Vagina (tissue), 2 donors: ENCODE measurements at places on chromosomes 4 and X. TPM values are rescaled to one million over a fixed set of nuclear protein-coding genes. Genes with fewer than 3 reads are reported as not detected.

- no peaks in the 10 kb centered on the region for H3K36me3 ChIP-seq
- DNase-seq, result no peak
- no peak overlapping the region for H3K4me3 ChIP-seq
- no peak overlapping the region for H3K27ac ChIP-seq
These were observed 256.3 kb downstream of the CENPC start for GRCh38 chr4:67288964-67289363.

DNA sequence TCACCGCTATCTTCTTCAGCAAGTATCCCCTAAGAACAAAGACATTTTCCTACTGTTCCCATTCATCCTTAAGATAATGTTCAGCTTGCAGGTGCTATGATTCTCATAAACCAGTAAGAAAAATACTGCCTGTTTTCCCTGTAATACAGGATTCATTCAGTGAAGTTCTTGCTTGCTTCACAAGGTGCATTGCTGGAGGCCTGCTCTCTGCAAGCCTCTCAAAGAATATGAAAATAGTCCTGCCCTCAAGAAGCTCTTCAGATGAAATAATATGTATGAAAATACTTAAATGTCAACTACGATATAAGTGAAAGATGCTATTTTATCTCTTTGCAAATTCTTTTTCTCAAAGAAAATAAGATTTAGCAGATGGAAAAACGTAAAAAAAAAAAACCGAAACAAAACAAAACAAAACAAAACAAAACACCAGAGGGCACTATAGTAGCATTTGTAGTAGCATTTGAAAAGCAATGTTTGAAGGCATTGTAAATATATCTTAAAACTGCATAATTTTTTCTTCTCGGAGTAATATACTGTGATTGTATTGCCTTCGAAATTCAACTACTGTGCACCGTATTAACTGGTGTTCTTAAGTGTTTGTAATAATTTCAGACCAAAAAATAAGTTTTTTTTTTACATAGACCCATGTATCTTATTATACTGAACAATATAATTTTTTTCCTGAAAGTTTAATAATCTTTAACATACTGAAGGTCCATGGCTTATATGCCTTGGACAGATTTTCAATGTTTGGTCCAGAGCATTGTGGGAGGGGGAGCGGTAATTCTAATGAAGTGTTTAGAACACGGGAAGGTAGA lies 26.0 kb downstream of the ADH4 start:
- DNase-seq, result no peak
- H3K4me3 ChIP-seq, result no peak overlapping the region
- no peaks in the 10 kb centered on the region for H3K27me3 ChIP-seq

DNA sequence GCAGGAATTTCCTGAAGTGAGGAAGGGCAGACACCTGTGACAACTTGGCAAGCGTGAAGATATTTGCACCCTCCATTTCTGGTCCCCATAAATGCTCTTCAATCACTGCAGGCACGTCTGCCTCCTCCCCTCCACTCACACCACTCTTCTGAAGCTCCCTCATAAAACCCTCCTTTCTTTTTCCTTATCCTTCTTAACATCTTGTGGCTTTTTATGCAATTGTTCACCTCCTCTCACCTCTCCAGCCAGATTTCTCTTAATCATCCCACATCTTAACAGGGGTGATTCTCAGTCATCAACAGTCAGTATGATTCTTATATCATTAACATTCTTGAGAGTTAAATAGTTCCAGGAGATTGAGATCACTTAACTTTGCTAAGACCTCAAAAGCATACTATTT lies 277.4 kb downstream of the SPRY1 start:
- DNase-seq, result no peak
- H3K27ac ChIP-seq, result no peak overlapping the region
- H3K36me3 ChIP-seq, result no peaks in the 10 kb centered on the region
- no peaks in the 10 kb centered on the region for H3K27me3 ChIP-seq
- H3K4me1 ChIP-seq, result peaks cover 8% of the 10 kb centered on the region
- no peak overlapping the region for H3K4me3 ChIP-seq

DNA sequence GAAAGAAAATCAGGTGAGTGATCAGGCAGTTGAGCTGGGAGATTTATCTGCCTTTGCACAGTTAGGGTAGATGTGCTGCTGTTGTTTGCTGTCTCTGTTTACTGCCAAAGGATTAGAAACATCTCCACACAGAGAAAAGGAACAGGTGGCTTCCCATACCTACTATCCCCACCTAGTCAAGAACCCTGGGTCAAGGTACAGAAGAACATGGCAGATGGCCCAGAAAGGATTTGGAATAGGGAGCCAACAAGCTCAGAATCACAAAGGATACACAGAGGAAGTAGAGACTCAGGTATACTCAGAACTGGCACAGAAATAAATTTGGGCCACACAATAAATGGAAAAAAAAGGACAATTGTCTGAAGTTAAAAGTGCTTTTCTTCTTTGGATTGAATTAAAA lies 64.3 kb downstream of the TIGD2 start:
- no peak overlapping the region for H3K27ac ChIP-seq
- no peaks in the 10 kb centered on the region for H3K27me3 ChIP-seq
- H3K4me1 ChIP-seq, result peaks cover 6% of the 10 kb centered on the region

DNA sequence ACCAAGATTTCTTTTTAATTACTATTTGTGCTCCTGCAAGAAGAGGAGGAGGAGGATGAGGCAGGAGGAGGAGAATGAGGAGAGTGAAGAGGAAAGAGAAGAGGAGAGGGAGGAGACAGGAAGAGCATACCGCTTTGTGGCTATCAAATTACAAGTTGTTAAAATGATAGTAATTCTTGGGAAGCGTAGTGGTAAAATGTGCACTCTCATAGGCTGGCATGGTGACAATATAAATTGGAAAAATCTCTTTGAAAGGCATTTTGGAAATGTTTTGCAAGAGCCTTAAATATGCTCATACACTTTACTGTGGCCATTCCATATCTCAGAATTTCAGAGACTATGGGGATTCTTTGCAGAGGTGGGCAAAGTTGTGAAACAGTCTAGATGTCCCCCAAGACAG lies 53.2 kb downstream of the MXRA5 start:
- no peak for DNase-seq
- no peak overlapping the region for H3K27ac ChIP-seq
- H3K27me3 ChIP-seq, result no peaks in the 10 kb centered on the region
- H3K4me3 ChIP-seq, result no peak overlapping the region
- no peaks in the 10 kb centered on the region for H3K36me3 ChIP-seq

DNA sequence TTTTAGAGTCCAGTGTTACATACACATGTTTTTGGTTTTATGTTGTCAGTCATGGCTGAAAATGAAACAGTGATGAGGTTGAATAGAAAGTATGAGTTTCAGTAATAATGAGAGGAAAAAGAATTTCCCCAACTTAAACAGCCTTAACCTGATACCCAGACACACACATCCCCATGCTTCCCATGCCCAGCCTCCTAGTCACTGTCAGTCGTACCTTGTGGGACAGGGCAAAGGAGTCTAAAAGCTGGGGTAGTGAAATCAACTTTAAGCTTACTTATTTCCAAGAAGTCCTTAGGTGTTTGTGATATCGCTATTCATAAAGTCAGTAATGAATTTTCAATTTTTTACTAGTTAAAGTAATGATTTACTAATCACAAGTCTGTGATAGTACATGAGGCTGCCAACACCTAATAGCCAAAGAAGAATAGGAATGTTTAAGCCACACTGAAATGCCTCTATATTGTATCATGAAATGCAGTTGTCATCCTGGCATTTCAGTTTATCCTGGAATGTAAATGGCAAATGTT lies 24.3 kb upstream of the GPR34 start:
- H3K27me3 ChIP-seq, result no peaks in the 10 kb centered on the region
- H3K27ac ChIP-seq, result no peak overlapping the region
- no peaks in the 10 kb centered on the region for H3K36me3 ChIP-seq
- H3K4me3 ChIP-seq, result no peak overlapping the region
- no peak for DNase-seq

The DCAF4L1 gene
- total RNA-seq, result not detected

The HS6ST2 gene
- total RNA-seq, result 0.74 TPM

The PLXNB3 gene
- total RNA-seq, result 36.1 TPM

The TMPRSS11B gene
- 40.8 TPM for total RNA-seq
